Breast epithelium (tissue), 4 donors: ENCODE measurements at places on chromosomes 2 and 18. TPM values are rescaled to one million over a fixed set of nuclear protein-coding genes. Genes with fewer than 3 reads are reported as not detected.
A peak's percentile ranks its signal among the peaks of the same experiment; 100 is the strongest.

TWIST2 gene
- 38.2 TPM for total RNA-seq

RBKS gene
- total RNA-seq, result 5.1 TPM

C2orf66 gene
- not detected for total RNA-seq

ERFE gene
- not detected for total RNA-seq

RAX gene
- total RNA-seq, result not detected

TEKT4 gene
- not detected for total RNA-seq

CXCR2 gene
- 0.33 TPM for total RNA-seq

IL36G gene
- total RNA-seq, result not detected

KYNU gene
- total RNA-seq, result 13.1 TPM

GRCh38 chr18:78699499-78699898 is 280.1 kb upstream of the SALL3 start:
- H3K27ac ChIP-seq, result no peak overlapping the region
- DNase-seq, result no peak
- H3K4me3 ChIP-seq, result no peak overlapping the region
- H3K36me3 ChIP-seq, result no peaks in the 10 kb centered on the region
- H3K4me1 ChIP-seq, result no peaks in the 10 kb centered on the region
- H3K27me3 ChIP-seq, result peaks cover 23% of the 10 kb centered on the region

GRCh38 chr18:38076346-38077070 is 510.9 kb upstream of the CELF4 start:
- DNase-seq, result no peak
- no peak overlapping the region for H3K4me3 ChIP-seq
- no peak overlapping the region for H3K27ac ChIP-seq

DNA sequence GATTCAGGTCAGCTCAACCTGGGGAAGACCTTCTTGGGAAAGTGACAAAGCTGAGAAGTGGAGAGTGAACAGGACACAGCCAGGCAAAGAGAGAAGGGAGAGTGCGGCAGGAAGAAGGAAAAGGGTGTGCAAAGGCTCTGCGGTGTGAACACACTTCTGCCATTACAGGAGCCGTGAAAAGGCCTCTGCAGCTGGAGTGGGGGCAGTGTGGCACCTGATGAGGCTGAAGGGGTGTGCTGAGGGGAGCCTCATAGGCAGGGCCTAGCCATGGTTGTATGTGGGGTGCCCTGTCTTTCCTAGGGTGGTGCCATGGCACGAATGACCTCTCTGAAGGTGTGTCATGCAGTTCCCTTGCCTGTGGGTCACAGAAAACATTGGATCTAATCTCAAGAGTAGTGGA is 347.6 kb downstream of the CYRIA start:
- no peak overlapping the region for H3K4me3 ChIP-seq
- H3K36me3 ChIP-seq, result no peaks in the 10 kb centered on the region
- peaks cover 6% of the 10 kb centered on the region for H3K4me1 ChIP-seq
- DNase-seq, result no peak
- H3K27me3 ChIP-seq, result no peaks in the 10 kb centered on the region

DNA sequence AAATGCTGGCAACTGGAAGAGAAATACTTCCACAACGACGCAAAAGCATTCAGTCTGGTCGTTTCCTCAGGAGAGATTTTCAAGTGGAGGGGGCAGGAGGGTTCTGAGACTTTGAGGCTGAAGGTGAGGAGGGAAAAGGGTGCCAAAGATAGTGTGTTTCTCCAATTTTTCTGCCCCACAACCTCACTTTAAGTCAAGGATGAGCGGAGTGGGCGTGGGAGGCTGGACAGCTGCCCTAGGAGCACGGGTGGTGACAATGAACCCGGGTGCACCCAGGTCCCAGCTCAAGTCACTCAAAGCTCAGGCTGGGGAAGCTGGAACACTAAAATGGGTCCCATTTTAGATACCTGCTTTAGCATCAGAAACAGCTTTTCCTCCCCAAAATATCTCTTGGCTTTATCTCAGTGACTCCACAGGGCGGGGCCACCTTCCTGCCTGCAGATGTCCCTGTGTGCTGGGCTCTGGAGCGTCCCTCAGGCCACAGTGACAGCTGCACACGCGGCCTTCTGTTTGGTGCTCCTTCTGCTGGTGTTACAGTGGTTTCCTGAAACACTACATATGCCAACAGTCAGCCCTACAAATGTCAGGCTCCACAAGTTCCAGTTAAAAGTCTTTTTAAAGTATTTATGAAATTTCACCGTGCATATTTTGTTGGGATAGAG is 1.4 kb upstream of the MBP start:
- no peaks in the 10 kb centered on the region for H3K4me1 ChIP-seq
- peak overlapping the region; percentile 96 for H3K27ac ChIP-seq
- H3K27me3 ChIP-seq, result no peaks in the 10 kb centered on the region
- DNase-seq, result no peak

- H3K27ac ChIP-seq, result no peak overlapping the region
- DNase-seq, result no peak
- no peak overlapping the region for H3K4me3 ChIP-seq
Observed at GRCh38 chr2:134679745-134680144, 39.1 kb downstream of the TMEM163 start.

DNA sequence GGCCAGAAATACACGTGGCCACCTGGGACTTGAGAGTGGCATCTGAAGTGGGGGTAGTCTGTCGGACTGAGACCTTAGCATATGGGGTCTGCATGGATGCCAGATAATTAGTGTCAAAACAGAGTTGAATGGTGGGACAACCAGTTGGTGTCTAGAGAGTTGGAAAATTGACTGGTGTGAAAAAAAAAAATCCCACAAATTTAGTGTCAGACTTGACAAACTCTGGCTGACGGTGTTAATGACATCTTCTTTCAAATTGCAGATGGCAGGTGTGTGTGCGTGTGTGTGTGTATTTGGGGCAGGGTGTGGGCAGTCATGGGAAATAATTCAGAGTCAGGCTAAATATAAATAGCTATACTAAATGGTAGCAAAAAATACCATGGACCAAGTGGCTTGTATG is 365.4 kb upstream of the RGPD4 start:
- DNase-seq, result no peak
- no peaks in the 10 kb centered on the region for H3K36me3 ChIP-seq
- H3K4me3 ChIP-seq, result no peak overlapping the region
- no peaks in the 10 kb centered on the region for H3K27me3 ChIP-seq
